ENCODE measurements at places on chromosomes 11 and 22. TPM values are rescaled to one million over a fixed set of nuclear protein-coding genes. Genes with fewer than 3 reads are reported as not detected.

Gene TSGA10IP
- total RNA-seq: not detected

Gene COPB1
- 59.9 TPM for total RNA-seq

GRCh38 chr11:24587635-24588034 lies 90.8 kb downstream of the LUZP2 start:
- DNase-seq: no peak
- H3K4me3 ChIP-seq: no peak overlapping the region
- no peaks in the 10 kb centered on the region for H3K27me3 ChIP-seq
- no peaks in the 10 kb centered on the region for H3K4me1 ChIP-seq
- H3K36me3 ChIP-seq: no peaks in the 10 kb centered on the region
- H3K27ac ChIP-seq: no peak overlapping the region

- no peak for DNase-seq
- peaks cover 8% of the 10 kb centered on the region for H3K4me1 ChIP-seq
- H3K27ac ChIP-seq: no peak overlapping the region
- no peaks in the 10 kb centered on the region for H3K27me3 ChIP-seq
- no peaks in the 10 kb centered on the region for H3K36me3 ChIP-seq
- no peak overlapping the region for H3K4me3 ChIP-seq
Measured at GRCh38 chr11:46127150-46127638, 5.9 kb upstream of the PHF21A start.

GRCh38 chr11:35142481-35143075 lies 3.6 kb downstream of the CD44 start:
- H3K27ac ChIP-seq: peak overlapping the region; percentile 70
- H3K36me3 ChIP-seq: no peaks in the 10 kb centered on the region
- peaks cover 81% of the 10 kb centered on the region for H3K4me1 ChIP-seq
- DNase-seq: no peak
- no peaks in the 10 kb centered on the region for H3K27me3 ChIP-seq

Data from vagina (tissue), 2 donors.